ENCODE measurements at places on chromosomes 6 and 20. TPM values are rescaled to one million over a fixed set of nuclear protein-coding genes. Genes with fewer than 3 reads are reported as not detected.

DEFB115 gene
- total RNA-seq = not detected

TIAM2 gene
- 23.9 TPM for total RNA-seq

NOTCH4 gene
- total RNA-seq = 2.8 TPM

PM20D2 gene
- 7.6 TPM for total RNA-seq

PGC gene
- total RNA-seq = not detected

BPIFB2 gene
- not detected for total RNA-seq

SLC52A3 gene
- 3.9 TPM for total RNA-seq

GNMT gene
- total RNA-seq = 1.8 TPM

PLA2G7 gene
- total RNA-seq = 1.5 TPM

NRN1 gene
- total RNA-seq = 0.26 TPM

DOK5 gene
- total RNA-seq = 13.0 TPM

SPDEF gene
- total RNA-seq = 0.15 TPM

MAPK13 gene
- total RNA-seq = 15.2 TPM

TFEB gene
- total RNA-seq = 2.3 TPM

TNF gene
- total RNA-seq = not detected

LST1 gene
- total RNA-seq = not detected

TAPBP gene
- total RNA-seq = 35.4 TPM

CRISP3 gene
- total RNA-seq = not detected

PDE10A gene
- 2.4 TPM for total RNA-seq

EDN3 gene
- 0.17 TPM for total RNA-seq

CLDN20 gene
- total RNA-seq = not detected

TMC2 gene
- not detected for total RNA-seq

ZNF165 gene
- total RNA-seq = 10.2 TPM

FAM217A gene
- total RNA-seq = not detected

CHD6 gene
- 62.9 TPM for total RNA-seq

RBBP8NL gene
- total RNA-seq = 0.43 TPM

PROCR gene
- total RNA-seq = 21.3 TPM

C20orf144 gene
- total RNA-seq = 0.23 TPM

SLC12A5 gene
- total RNA-seq = 5.9 TPM

RIPPLY2 gene
- total RNA-seq = 1.9 TPM

PRDM13 gene
- total RNA-seq = 0.09 TPM

NRSN2 gene
- total RNA-seq = 19.4 TPM

SOBP gene
- total RNA-seq = 6.2 TPM

PKHD1 gene
- total RNA-seq = 0.11 TPM

ADGRF5 gene
- total RNA-seq = 0.06 TPM

CGA gene
- total RNA-seq = not detected

IL17A gene
- total RNA-seq = not detected

LSM2 gene
- total RNA-seq = 127 TPM

COL12A1 gene
- total RNA-seq = 4.7 TPM

RIPOR3 gene
- total RNA-seq = 4.5 TPM

HRH3 gene
- total RNA-seq = 4.5 TPM

F13A1 gene
- total RNA-seq = 1.5 TPM

ZFP64 gene
- total RNA-seq = 26.2 TPM

KCNQ5 gene
- 1.3 TPM for total RNA-seq

CST4 gene
- not detected for total RNA-seq

SLC35B2 gene
- total RNA-seq = 32.3 TPM

IPCEF1 gene
- 0.44 TPM for total RNA-seq

INSM1 gene
- total RNA-seq = 2.9 TPM

NOX3 gene
- not detected for total RNA-seq

BHLHE23 gene
- total RNA-seq = 0.38 TPM

SCRT2 gene
- total RNA-seq = 0.34 TPM
